Smooth muscle cell of trachea (primary cell): ENCODE measurements at places on chromosomes 3 and 15. TPM values are rescaled to one million over a fixed set of nuclear protein-coding genes. Genes with fewer than 3 reads are reported as not detected.

The CAND2 gene
- total RNA-seq, result 4.7 and 16.9 TPM in 2 replicates

The MLF1 gene
- total RNA-seq, result 11.9 and 12.7 TPM in 2 replicates

The POTEB3 gene
- not detected in 2 replicates for total RNA-seq

The BNC1 gene
- 6.1 and 7.9 TPM in 2 replicates for total RNA-seq

The GOLGA6D gene
- total RNA-seq, result 0.17 TPM in 1 of 2 replicates, not detected in the other

The SECISBP2L gene
- 39.7 and 53.8 TPM in 2 replicates for total RNA-seq

The BOC gene
- total RNA-seq, result 3.3 and 8.6 TPM in 2 replicates

The SFMBT1 gene
- 4.5 and 7.1 TPM in 2 replicates for total RNA-seq

The DUOXA2 gene
- not detected in 2 replicates for total RNA-seq

The P3H2 gene
- total RNA-seq, result 13.9 and 14.1 TPM in 2 replicates

The PLA2G4F gene
- total RNA-seq, result under 0.01 TPM in 1 of 2 replicates, not detected in the other

The GCSAM gene
- total RNA-seq, result not detected in 2 replicates

The CCR3 gene
- 0.33 TPM in 1 of 2 replicates, not detected in the other for total RNA-seq

The CTNNB1 gene
- total RNA-seq, result 854 and 935 TPM in 2 replicates

The MNS1 gene
- total RNA-seq, result 1.2 and 3.9 TPM in 2 replicates

The CMTM8 gene
- 0.17 TPM in 1 of 2 replicates, not detected in the other for total RNA-seq

The CADPS gene
- 3.8 and 7.4 TPM in 2 replicates for total RNA-seq

The ADGRG7 gene
- total RNA-seq, result not detected in 2 replicates

The CYP1A2 gene
- total RNA-seq, result not detected in 2 replicates

The ACOX2 gene
- 26.5 and 27.1 TPM in 2 replicates for total RNA-seq

The KBTBD12 gene
- not detected in 2 replicates for total RNA-seq

The COL6A6 gene
- total RNA-seq, result 1.6 and 4.1 TPM in 2 replicates

The CPLX3 gene
- total RNA-seq, result not detected in 2 replicates

The ENTPD3 gene
- 0.17 TPM in 1 of 2 replicates, not detected in the other for total RNA-seq

The AMIGO3 gene
- 0.29 and 1.8 TPM in 2 replicates for total RNA-seq

The HTR3D gene
- not detected in 2 replicates for total RNA-seq

The FBXO40 gene
- total RNA-seq, result under 0.01 TPM in 1 of 2 replicates, not detected in the other

The HRG gene
- total RNA-seq, result not detected in 2 replicates

The CTXN2 gene
- not detected in 2 replicates for total RNA-seq

The NSUN3 gene
- 11.4 and 15.7 TPM in 2 replicates for total RNA-seq

The XCR1 gene
- total RNA-seq, result under 0.01 TPM in 1 of 2 replicates, not detected in the other

The TKT gene
- 680 and 1,459 TPM in 2 replicates for total RNA-seq

The CHRNB4 gene
- not detected in 2 replicates for total RNA-seq

The SNTN gene
- not detected in 2 replicates for total RNA-seq

The GNAI2 gene
- total RNA-seq, result 340 and 347 TPM in 2 replicates

The PLA2G4D gene
- not detected in 2 replicates for total RNA-seq

The FBXW12 gene
- total RNA-seq, result 0.15 TPM in 1 of 2 replicates, not detected in the other

The KBTBD13 gene
- total RNA-seq, result under 0.01 and 0.17 TPM in 2 replicates

The CHL1 gene
- total RNA-seq, result 3.3 and 8.9 TPM in 2 replicates

The GPR149 gene
- total RNA-seq, result not detected in 2 replicates

The PLA2G4E gene
- total RNA-seq, result under 0.01 TPM in 1 of 2 replicates, not detected in the other

The CCR8 gene
- total RNA-seq, result not detected in 2 replicates

The ERICH6 gene
- total RNA-seq, result 0.15 and 0.17 TPM in 2 replicates

The ALDH1A2 gene
- 2.0 and 2.3 TPM in 2 replicates for total RNA-seq

The MYLK gene
- total RNA-seq, result 325 and 839 TPM in 2 replicates

The ACTRT3 gene
- 4.8 and 5.4 TPM in 2 replicates for total RNA-seq

The GOLGA6B gene
- total RNA-seq, result not detected in 2 replicates

The HESX1 gene
- total RNA-seq, result 1.2 and 1.5 TPM in 2 replicates

The UBA7 gene
- total RNA-seq, result 46.7 and 92.1 TPM in 2 replicates

The CX3CR1 gene
- not detected in 2 replicates for total RNA-seq

The ZBTB20 gene
- 14.9 and 28.8 TPM in 2 replicates for total RNA-seq

The CCDC54 gene
- total RNA-seq, result not detected in 2 replicates

The TGM4 gene
- total RNA-seq, result not detected in 2 replicates

The NR2F2 gene
- 23.0 and 23.9 TPM in 2 replicates for total RNA-seq

The GUCA1C gene
- total RNA-seq, result not detected in 2 replicates
